Activated CD4-positive, alpha-beta memory T cell treated with anti-CD3 and anti-CD28 coated beads, Interleukin-2, amount 10 ng/mL, durations not matched to agents 7 days and 5 days (primary cell): ENCODE measurements at places on chromosomes 5 and 9.

DNA sequence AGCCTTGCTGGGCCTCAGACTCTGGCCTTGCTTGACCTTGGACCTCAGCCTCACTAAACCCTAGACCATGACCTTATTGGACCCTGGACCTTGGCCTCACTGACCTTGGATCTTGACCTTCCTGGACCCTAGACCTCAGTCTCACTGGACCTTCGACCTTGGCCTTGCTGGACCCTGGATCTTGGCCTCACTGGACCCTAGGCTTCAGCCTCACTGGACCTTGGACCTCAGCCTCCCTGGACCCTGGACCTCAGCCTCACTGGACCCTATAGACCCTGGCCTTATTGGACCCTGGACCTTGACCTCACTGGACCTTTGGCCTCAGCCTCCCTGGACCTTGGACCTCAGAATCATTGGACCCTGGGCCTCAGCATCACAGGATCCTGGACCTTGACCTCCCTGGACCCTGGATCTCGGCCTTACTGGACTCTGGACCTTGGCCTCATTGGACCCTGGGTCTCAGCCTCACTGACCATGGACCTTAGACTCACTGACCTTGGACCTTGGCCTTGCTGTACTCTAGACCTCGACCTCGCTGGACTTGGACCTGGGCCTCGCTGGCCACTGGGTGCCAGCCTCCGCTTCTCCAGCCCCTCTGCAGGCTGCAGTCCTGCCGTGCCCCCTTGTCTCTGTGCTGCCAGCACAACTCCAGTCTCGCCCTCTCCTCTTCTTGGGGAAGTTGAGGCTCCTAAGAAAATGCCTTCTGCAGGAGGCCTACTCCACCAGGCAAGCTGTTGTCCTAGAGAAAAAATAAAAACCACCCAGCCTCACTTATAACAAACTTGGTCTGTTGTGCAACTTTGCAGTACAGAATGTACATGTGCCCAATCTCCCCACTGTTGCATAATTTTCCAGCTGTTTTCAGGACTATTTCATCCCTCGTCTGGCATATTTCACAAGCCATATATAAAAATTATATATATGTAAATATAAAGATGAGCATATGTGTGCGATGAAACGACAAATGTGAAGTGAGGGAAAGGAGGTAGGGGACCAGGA is 11.0 kb upstream of the ADAMTS2 start:
- DNase-seq = no peak

DNA sequence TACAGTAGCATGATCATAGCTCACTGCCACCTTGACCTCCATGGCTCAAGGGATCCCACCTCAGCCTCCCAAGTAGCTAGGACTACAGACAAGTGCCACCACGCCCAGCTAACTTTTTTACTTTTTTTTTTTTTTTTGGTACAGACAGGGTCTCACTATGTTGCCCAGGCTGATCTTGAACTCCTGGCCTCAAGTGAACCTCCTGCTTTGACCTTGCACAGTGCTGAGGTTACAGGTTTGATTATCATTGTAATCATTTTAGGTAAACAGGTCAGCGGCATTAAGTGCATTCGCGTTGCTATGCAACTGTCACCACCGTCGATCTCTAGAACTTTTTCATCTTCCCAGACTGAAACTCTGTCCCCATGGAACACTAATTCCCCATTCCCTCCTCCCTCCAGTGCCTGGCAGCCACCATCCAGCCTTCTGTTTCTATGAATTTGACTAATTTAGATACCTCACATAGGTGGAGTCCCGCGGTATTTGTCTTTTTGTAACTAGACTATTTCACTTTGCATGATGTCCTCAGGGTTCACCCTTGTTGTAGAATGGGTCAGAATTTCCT is 5.8 kb upstream of the CARD19 start:
- no peak for DNase-seq

DNA sequence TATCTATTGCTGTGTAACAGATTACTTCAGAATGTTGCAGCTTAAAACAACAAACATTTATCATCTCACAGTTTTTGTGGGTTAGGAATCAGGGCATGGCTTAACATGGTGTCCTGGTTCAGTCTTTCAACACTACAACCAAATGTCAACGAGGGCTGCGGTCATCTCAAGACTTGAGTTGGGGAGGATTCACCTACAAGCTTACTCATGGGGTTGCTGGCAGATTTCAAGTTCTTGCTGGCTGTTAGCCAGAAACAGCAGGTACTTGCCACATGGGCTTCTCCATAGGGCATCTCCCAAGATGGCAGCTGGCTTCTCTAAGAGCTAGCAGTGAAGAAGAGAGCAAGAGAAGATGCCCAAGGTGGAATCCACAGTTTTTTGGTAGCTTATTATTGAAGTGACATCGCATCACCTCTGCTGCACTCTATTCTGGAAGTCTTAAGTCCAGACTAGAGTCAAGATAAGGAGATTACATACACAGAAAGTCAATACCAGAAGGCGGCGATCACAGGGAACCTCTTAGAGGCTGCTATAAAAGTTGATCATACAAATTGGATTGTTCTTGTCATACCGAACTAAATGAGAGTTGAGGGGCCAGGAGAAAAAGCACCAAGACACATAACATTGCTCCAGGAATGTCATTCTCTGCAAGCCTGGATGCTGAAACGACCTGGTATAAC is 42.2 kb downstream of the C9orf153 start:
- DNase-seq = no peak

GRCh38 chr5:59180515-59180914 is 597.6 kb downstream of the RAB3C start:
- no peak for DNase-seq

- peak; percentile 90 for DNase-seq
These were observed 6.9 kb downstream of the ARPC5L start for GRCh38 chr9:124868511-124869465.

GRCh38 chr9:95505717-95506427 is 10.9 kb downstream of the PTCH1 start:
- peak; percentile 23 for DNase-seq
